ENCODE measurements at places on chromosomes 16 and 17. TPM values are rescaled to one million over a fixed set of nuclear protein-coding genes. Genes with fewer than 3 reads are reported as not detected.
A peak's percentile ranks its signal among the peaks of the same experiment; 100 is the strongest.

DNA sequence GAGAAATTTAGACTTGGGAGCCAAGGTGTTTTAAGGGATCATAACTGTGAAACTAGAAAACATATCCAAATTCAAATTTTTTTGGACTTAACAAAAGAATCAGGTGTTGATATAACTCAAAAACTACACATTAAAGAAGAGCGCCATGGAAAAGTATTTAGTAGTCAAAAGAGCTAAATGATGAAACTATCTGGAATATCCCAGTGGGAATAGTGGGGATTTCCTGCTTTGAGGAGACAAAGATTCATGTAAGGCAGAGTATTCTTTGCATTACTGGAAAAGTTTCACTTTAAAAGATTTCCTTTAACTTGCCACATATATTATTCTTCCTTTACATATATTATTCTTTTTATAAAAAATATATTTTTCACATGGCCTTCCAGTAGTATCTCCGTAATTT is 40.3 kb upstream of the VPS4A start:
- no peak for DNase-seq

- DNase-seq = no peak
Measured at GRCh38 chr17:51508048-51508447, 247.7 kb downstream of the UTP18 start.

GRCh38 chr16:57648125-57648524 is 19.7 kb downstream of the ADGRG1 start:
- no peak for DNase-seq

Gene ACSM2A
- not detected for total RNA-seq

DNA sequence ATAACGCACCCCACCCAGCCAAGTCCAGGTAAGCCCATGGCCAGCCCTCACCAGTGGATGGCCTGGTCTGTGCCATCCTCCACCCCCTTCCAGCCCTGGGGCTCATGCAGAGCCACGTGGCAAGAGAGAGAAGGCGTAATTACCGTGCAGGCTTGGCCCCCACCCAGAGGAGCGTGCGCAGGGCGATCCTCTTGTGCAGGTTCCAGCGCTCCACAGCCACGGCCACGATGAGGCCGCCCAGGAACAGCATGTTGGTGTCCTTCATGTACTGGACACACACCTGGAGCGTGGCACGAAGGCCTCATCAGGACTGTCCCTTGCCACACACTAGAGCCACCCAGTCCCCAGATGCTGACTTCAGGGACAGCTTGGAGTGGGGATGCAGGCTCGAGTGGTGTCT is 6.7 kb downstream of the SLC13A5 start:
- DNase-seq = no peak

GRCh38 chr17:62860962-62861873 is 53.1 kb upstream of the MARCHF10 start:
- DNase-seq = no peak

- no peak for DNase-seq
Measured at GRCh38 chr17:41787021-41787418, 509 bp upstream of the JUP start.

Gene ADAM11
- total RNA-seq = 7.7 TPM

Gene TBC1D3C
- 0.22 TPM for total RNA-seq

Gene SLC47A1
- total RNA-seq = 0.17 TPM

Gene SLC5A2
- total RNA-seq = 0.10 TPM

GRCh38 chr17:80791758-80792284 is 199.8 kb upstream of the CHMP6 start:
- peak; percentile 99 for DNase-seq

GRCh38 chr16:72938795-72939164 is 109.1 kb downstream of the ZFHX3 start:
- no peak for DNase-seq

Gene RPS15A
- total RNA-seq = 1,686 TPM

Measured in HCT116 (cell line).